Aorta (tissue), 5 donors: ENCODE measurements at places on chromosomes 5 and 9.

DNA sequence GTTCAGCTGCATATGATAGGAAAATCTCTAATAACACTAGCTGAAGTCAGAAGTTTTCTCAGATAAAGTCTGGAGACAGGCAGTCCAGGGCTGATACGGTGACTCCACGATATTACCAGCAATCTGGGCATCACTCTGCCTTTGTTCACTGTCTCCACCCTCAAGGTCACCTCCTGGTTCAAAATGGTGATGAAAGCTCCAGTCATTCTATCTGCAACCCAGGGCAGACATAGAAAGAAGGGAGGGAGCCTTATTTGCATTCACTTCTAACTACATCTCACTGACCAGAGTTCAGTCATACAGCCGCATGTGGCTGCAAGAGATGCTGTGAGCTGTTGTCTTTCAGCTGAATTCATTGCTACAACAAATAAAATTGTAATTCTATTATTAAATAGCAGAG lies 22.4 kb upstream of the GPR151 start:
- no peaks in the 10 kb centered on the region for H3K36me3 ChIP-seq
- H3K27me3 ChIP-seq, result no peaks in the 10 kb centered on the region
- no peaks in the 10 kb centered on the region for H3K4me1 ChIP-seq
- DNase-seq, result no peak

- H3K4me1 ChIP-seq, result peaks cover under 1% of the 10 kb centered on the region
- no peak for DNase-seq
- H3K36me3 ChIP-seq, result no peaks in the 10 kb centered on the region
- no peak overlapping the region for H3K27ac ChIP-seq
- no peak overlapping the region for H3K4me3 ChIP-seq
These were observed 114.6 kb upstream of the LRRTM2 start for GRCh38 chr5:138989720-138990119.

GRCh38 chr9:133819923-133820322 lies 81.8 kb upstream of the SARDH start:
- no peak overlapping the region for H3K27ac ChIP-seq
- no peaks in the 10 kb centered on the region for H3K36me3 ChIP-seq
- no peak for DNase-seq
- H3K27me3 ChIP-seq, result no peaks in the 10 kb centered on the region
- H3K4me3 ChIP-seq, result no peak overlapping the region
- no peaks in the 10 kb centered on the region for H3K4me1 ChIP-seq

DNA sequence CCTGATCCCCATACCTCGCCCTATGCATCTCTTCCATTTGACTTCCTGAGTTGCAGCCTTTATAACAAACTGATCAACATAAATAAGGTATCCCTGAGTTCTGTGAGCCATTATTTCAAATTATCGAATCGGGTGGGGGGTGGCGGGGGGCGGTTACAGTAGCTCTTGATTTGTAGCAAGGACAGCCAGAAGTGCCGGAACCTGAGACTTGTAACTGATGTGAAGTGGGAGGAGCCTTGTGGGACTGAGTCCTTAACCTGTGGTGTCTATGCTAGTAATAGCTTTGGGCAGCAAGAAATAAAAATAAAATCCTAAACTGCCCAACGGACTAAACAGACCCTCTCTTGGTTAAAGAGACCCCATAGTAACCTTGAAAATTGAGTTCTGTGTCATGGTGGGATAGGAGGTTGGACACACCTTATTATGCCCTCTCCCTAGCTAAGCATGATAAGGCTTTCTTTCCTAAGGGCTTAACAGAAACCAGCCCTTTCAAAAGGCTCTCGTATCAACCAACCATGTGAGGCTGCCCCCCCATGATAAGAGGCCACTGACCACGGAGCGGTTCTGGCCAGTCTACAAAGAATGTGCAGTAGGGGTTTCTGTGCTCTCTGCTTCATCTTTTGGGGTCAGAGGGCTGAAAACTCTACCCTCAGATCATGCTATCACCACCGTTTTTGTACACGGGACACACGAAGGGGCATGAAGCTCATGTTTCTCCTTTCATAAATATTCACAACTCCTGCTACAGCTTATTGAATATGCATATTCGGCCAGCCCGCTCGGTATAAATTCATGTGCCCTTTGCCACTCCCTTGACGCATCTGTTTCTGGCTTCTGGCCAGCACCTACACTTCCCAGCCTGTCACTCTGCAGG lies 39.5 kb upstream of the IQGAP2 start:
- no peak overlapping the region for H3K4me3 ChIP-seq
- H3K4me1 ChIP-seq, result no peaks in the 10 kb centered on the region
- no peak for DNase-seq

GRCh38 chr5:91401175-91401574 lies 18.1 kb upstream of the ARRDC3 start:
- no peak overlapping the region for H3K4me3 ChIP-seq
- no peak for DNase-seq
- H3K27ac ChIP-seq, result no peak overlapping the region
- H3K36me3 ChIP-seq, result no peaks in the 10 kb centered on the region
- H3K27me3 ChIP-seq, result no peaks in the 10 kb centered on the region

GRCh38 chr5:111741278-111741677 lies 15.7 kb downstream of the NREP start:
- no peaks in the 10 kb centered on the region for H3K4me1 ChIP-seq
- DNase-seq, result no peak
- H3K36me3 ChIP-seq, result no peaks in the 10 kb centered on the region
- H3K27me3 ChIP-seq, result no peaks in the 10 kb centered on the region
- no peak overlapping the region for H3K27ac ChIP-seq
- no peak overlapping the region for H3K4me3 ChIP-seq

DNA sequence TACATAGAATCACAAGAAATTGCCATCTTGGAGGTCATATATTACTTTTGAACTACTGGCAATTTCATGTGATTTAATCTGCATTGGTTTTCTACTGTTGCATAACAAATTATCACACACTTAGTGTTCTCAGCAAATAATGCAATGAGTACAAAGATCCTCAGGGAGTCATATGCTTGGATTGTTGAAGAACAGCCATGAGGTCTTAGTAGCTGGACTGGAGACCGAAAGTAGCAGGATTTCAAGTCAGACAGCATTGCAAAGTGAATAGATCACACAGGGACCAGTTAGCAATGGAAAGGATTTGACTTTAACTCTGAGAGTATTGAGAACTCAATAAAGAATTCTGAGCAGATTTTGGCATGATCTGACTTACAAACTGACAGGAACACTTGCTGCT lies 32.2 kb upstream of the FRMD3 start:
- DNase-seq, result no peak
- no peaks in the 10 kb centered on the region for H3K27me3 ChIP-seq
- H3K27ac ChIP-seq, result no peak overlapping the region

DNA sequence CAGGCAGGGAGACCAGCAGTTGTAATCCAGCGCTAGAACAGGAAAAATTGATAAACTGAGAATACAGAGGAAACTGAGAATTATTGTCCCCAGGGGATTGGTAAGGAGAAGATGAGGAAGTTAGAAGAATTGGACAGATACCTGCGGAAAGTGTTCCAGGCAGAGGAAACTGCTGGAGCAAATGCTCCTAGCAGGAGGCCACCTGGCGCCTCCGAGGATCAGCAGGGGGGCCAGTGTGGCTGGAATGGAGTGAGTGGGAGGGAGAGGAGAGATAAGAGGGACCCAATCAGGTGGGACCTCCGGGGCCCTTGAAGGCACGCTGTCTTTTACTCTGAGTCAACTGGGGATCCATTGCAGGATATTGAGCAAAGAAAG lies 695 bp upstream of the ANXA6 start:
- H3K4me1 ChIP-seq, result peaks cover 4% of the 10 kb centered on the region
- no peaks in the 10 kb centered on the region for H3K27me3 ChIP-seq
- DNase-seq, result no peak
- H3K36me3 ChIP-seq, result no peaks in the 10 kb centered on the region
- peak overlapping the region; percentile 39 for H3K4me3 ChIP-seq

DNA sequence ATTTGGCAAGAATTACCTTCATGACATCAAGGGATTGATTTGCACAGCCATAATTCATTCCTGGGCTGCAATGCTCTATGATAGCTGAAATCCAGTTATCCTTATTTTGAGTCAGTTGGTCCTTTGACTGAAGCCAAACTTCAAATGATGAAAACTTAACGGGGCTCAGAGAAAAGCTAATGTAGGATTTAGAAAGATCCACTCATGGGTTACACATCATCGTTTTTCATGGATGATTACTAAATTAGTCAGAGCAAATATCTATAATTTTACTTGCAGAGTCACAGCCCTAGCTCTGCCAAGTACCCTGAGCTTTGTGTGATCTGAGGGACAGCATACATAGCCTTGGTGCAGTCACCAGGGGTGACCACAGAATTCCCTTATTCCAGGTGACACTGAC lies 27.3 kb upstream of the MUSK start:
- H3K4me3 ChIP-seq, result no peak overlapping the region
- no peaks in the 10 kb centered on the region for H3K4me1 ChIP-seq
- no peak overlapping the region for H3K27ac ChIP-seq
- no peak for DNase-seq
- H3K36me3 ChIP-seq, result no peaks in the 10 kb centered on the region
